ENCODE measurements at places on chromosomes 11 and 22.

- ATAC-seq, result no peak
Observed at GRCh38 chr11:32071811-32072210, 19.1 kb upstream of the RCN1 start.

GRCh38 chr11:19935507-19935906 is 222.9 kb downstream of the NAV2 start:
- no peak for ATAC-seq

- no peak for ATAC-seq
Observed at GRCh38 chr11:104663190-104664140, 234.8 kb downstream of the CASP12 start.

DNA sequence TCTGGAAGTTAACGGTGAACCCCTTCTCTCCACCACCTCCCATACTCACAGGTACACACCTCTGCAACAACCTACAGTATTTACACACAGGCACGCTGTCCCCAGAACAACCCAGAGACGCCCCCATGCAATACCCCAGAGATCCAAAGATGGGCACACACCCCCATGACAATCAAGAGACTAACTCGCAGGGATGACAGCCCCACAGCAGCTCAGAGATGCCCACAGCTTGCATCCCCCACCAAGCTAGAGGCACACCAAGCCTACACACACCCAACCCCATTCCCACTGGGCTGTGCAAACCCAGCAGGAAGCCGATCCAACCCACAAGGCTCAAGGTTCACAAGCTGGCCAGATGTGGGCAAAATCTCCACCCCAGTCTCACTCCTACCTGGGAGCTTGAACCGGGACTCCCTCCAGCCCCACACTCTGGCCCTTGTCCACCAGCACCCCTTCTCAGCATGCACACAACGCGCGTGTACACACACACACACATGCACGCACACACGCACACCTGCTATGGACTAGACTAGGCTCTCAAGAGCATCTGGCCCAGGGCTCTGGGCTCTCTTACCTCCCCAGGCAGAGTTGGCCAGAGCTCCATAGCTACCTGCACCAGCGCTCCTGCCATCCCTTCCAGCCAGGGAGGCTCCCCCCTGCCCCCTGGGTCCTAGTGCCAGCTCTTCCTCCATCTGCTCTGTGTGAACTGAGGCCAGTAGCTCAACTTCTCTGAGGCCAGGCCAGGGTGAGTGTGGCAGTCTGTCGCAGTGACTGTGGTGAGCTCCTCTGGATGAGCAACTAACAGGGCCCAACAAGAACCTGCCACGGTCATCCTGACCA is 11.5 kb downstream of the STARD10 start:
- ATAC-seq, result no peak

All from gastroesophageal sphincter (tissue), 4 donors.